ENCODE measurements at places on chromosomes 2 and 18.

GRCh38 chr18:4119127-4119648, 335.9 kb downstream of the DLGAP1 start:
- peak overlapping the region; percentile 4 for H3K4me3 ChIP-seq
- H3K27me3 ChIP-seq: no peaks in the 10 kb centered on the region
- peak; percentile 82 for DNase-seq
- H3K27ac ChIP-seq: peak overlapping the region; percentile 75

DNA sequence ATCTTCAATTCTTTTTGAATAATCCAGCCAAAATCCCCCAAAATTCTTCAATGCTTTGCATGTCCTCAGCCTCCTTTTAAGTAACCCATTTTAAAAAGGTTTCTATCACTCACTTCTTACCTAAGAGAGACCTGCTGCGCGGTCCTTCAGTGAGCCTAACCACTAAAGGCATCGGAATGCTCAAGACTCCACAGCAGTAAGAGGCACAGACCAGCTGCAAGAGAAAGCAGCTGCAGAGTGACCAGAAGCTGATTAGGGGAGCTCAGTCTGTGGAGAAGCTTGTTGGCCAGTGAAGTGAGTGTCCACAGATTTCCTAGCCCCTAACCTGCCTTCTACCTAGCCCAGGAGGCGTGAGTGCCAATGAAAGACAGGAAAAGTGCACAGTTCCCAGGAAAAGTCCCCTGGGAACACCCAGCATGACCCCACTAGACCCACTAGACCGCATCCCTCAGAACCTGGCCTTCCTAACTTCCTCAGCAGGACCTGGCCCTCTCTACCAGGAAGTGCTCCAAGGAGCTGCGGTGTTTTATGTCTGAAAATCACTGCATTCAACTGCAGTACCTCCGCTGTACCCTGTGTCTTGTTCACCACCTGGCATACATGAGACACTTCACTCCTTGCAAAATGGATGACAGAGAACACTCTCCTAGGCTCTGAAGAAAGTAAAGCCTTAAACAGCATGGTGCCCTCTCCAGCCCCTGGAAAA, 10.1 kb downstream of the MBOAT2 start:
- DNase-seq: peak; percentile 20
- no peaks in the 10 kb centered on the region for H3K36me3 ChIP-seq
- H3K27me3 ChIP-seq: no peaks in the 10 kb centered on the region

GRCh38 chr2:173239644-173240043, 115.0 kb upstream of the CDCA7 start:
- H3K4me1 ChIP-seq: peaks cover 7% of the 10 kb centered on the region
- no peaks in the 10 kb centered on the region for H3K36me3 ChIP-seq
- no peak for DNase-seq
- H3K27ac ChIP-seq: no peak overlapping the region

GRCh38 chr2:16622399-16622968, 43.1 kb downstream of the CYRIA start:
- no peak overlapping the region for H3K27ac ChIP-seq
- no peak for DNase-seq
- peaks cover 9% of the 10 kb centered on the region for H3K4me1 ChIP-seq
- no peaks in the 10 kb centered on the region for H3K27me3 ChIP-seq
- no peaks in the 10 kb centered on the region for H3K36me3 ChIP-seq

GRCh38 chr2:95166065-95166763, 605 bp downstream of the ZNF2 start:
- peak overlapping the region; percentile 85 for H3K4me3 ChIP-seq
- no peaks in the 10 kb centered on the region for H3K36me3 ChIP-seq
- no peaks in the 10 kb centered on the region for H3K27me3 ChIP-seq
- peak; percentile 39 for DNase-seq

DNA sequence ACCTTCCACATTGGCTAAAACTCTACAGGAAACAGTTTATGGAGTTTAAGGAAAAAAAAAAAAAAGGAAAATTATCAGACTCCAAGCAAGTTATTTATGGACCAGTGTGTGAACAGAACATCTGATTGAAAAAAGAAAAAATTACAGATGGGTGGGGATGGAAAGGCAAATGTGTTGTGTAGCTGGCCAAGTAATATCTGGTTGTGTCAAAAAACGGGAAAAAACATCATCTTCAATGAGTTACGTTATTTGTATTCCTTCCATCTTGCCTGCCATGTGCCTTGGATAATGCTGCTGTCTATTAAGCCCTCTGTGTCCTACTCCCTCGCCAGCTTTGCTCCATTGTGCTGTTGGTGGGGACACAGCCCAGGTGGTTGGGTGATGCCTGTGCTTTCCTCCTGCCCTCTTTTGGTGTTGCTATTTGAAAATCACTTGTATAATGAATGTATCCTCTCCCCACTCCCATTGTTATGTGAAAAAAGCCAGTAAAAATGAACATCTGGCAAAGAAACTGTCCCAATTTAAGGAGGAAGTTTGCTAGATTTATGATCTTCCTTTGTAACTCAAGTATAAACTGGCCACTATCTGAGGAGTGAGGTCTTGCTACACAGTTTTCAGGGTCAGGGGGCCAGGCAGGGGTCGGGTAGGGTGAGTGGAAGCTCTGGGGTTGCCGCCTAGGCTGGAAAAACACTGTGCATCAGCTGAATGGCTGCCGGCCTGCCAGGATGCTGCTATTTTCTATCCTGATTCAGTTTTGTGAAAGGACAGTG, 155.9 kb downstream of the FMNL2 start:
- H3K27me3 ChIP-seq: no peaks in the 10 kb centered on the region
- no peaks in the 10 kb centered on the region for H3K36me3 ChIP-seq
- H3K27ac ChIP-seq: peak overlapping the region; percentile 79
- peak; percentile 34 for DNase-seq

DNA sequence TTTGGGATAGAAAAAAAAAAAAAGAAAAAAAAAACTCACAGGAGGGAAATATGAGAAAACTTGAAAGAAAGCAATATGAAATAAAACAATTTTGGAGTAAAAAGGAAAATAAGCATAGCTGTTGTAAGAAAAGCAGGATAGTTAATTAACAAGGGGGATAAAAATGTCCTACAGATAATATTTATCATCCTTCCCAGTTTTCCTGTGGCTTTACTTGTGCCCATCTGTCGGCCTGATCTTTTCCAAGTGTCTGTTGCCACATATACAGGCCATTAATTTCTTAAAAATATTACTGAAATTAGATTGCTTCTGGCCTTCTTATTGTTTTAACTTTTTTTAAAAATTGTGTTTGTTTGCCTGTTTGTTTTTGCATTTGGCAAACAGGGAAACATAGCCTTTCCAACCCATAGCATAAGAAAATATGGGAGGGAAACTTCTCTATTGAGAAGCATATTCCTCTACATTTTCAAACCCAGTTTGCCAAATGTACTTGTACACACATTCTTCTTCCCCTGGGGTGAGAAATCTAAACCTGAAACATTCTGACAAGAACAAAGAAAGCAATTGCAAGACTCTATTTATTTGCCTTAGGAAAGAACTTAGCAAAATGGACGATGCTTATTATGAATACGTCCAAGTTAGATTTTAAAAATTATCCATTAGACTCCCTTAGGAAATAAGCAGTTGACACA, 272.3 kb downstream of the CDH20 start:
- no peak overlapping the region for H3K27ac ChIP-seq
- DNase-seq: no peak
- H3K4me1 ChIP-seq: peaks cover 13% of the 10 kb centered on the region
- no peaks in the 10 kb centered on the region for H3K36me3 ChIP-seq
- peak overlapping the region; percentile 32 for H3K4me3 ChIP-seq
- H3K27me3 ChIP-seq: peaks cover 38% of the 10 kb centered on the region

DNA sequence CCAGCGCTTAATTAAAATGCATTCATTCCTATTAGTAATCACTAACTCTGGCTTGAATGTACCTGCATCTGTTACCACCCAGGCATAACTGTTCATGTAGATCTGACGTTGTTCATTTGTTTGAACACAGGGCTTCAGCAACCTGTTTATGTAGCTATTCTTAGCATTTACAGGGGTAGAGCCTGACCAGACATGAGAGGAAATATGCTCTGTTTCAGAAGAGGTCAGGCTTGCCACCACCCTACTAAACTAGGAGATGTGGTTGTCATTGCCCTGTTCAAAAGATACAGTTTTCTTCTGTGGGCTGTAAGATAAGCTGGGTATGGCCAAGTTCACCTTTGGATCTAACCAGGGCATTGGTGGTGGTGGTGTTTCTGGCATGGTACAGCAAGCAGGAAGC, 8.8 kb downstream of the MGAT5 start:
- H3K4me3 ChIP-seq: no peak overlapping the region
- H3K36me3 ChIP-seq: no peaks in the 10 kb centered on the region
- no peak for DNase-seq
- no peak overlapping the region for H3K27ac ChIP-seq
- H3K4me1 ChIP-seq: peaks cover 4% of the 10 kb centered on the region

GRCh38 chr2:56202381-56203121, 18.8 kb downstream of the CCDC85A start:
- DNase-seq: no peak
- H3K36me3 ChIP-seq: no peaks in the 10 kb centered on the region
- H3K4me3 ChIP-seq: no peak overlapping the region

DNA sequence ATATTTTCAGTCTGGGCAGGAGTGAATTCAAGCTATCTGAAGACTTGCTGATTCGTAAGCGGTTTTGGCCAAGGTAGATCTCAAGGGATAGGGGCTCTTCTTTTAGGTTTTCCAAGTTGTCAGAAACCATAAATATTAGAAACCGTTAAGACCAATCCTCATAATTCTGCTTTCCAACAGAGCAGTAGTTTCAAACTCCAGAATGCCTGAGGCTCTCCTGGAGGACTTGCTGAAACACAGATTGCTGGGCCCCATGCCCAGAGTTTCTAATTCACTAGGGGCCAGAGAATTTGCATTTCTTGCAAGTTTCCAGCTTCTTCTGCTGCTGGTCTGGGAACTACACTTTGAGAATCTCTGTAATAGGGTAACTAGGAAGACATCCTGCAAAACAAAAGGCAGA, 1855.7 kb upstream of the CELF4 start:
- no peaks in the 10 kb centered on the region for H3K36me3 ChIP-seq
- no peak overlapping the region for H3K27ac ChIP-seq
- H3K27me3 ChIP-seq: no peaks in the 10 kb centered on the region
- H3K4me1 ChIP-seq: no peaks in the 10 kb centered on the region

GRCh38 chr2:100887713-100888495, 68.0 kb downstream of the NPAS2 start:
- no peaks in the 10 kb centered on the region for H3K27me3 ChIP-seq
- no peak for DNase-seq
- H3K4me3 ChIP-seq: no peak overlapping the region
- no peaks in the 10 kb centered on the region for H3K36me3 ChIP-seq
- no peaks in the 10 kb centered on the region for H3K4me1 ChIP-seq

- no peaks in the 10 kb centered on the region for H3K4me1 ChIP-seq
- no peak for DNase-seq
- no peak overlapping the region for H3K27ac ChIP-seq
These were observed 295.9 kb upstream of the LINC00305 start for GRCh38 chr18:64444819-64445218.

GRCh38 chr2:217695033-217695520, 307.7 kb downstream of the TNS1 start:
- H3K27ac ChIP-seq: no peak overlapping the region
- H3K4me3 ChIP-seq: no peak overlapping the region
- H3K4me1 ChIP-seq: no peaks in the 10 kb centered on the region
- no peaks in the 10 kb centered on the region for H3K36me3 ChIP-seq
- H3K27me3 ChIP-seq: no peaks in the 10 kb centered on the region

DNA sequence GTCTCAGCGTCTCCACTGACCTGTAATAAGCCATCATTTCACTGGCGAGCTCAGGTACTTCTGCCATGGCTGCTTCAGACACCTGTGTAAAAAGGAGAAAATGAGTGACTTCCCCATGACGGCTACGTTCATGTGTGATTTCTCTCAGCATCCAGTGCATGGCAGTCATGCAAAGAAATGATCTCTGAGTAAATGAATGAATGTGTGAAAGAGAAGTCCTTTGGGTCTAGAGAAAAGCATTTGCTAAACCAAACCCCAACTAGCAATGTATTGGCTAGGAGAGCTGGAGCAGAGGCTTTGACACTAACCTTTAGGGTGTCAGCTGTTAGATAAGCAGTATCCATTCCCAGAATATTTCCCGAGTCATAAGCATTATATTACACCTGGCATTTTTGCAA, 417 bp downstream of the IL1B start:
- H3K4me1 ChIP-seq: peaks cover 4% of the 10 kb centered on the region
- DNase-seq: no peak
- no peaks in the 10 kb centered on the region for H3K36me3 ChIP-seq
- no peak overlapping the region for H3K27ac ChIP-seq
- no peaks in the 10 kb centered on the region for H3K27me3 ChIP-seq

DNA sequence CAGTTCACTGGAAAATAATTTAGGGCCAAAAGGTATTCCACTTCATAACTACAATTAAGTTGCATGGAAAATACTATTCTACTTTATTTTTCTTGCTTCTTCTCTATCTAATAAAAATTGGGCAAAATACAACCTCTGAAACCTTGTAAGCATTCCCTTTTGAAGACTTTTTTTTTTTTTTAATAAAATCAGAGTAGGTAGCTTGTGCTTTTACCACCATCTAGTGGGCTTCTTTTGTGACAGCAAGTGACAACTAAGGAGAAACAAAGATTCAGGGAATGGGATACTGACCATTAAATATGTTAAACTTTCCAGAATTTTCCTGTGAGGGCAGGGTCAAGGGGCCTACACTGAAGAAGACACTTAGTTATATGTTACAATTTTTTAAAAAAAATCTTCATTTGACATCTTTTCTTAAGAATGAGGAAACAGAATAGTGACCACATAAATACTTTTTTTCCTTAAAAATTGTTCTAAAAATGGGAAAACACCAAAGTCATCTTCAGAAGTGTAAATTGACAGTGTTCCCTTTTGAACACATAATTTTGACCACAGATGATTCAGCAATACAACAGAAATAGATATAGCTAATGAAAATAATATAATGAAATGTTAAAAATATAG, 1183.2 kb upstream of the ACVR2A start:
- H3K4me3 ChIP-seq: no peak overlapping the region
- peaks cover 8% of the 10 kb centered on the region for H3K4me1 ChIP-seq
- peak; percentile 66 for DNase-seq
- no peaks in the 10 kb centered on the region for H3K27me3 ChIP-seq
- H3K36me3 ChIP-seq: no peaks in the 10 kb centered on the region

GRCh38 chr2:70748002-70748784, 19.8 kb downstream of the ADD2 start:
- no peaks in the 10 kb centered on the region for H3K27me3 ChIP-seq
- no peak overlapping the region for H3K4me3 ChIP-seq
- H3K4me1 ChIP-seq: peaks cover 25% of the 10 kb centered on the region
- DNase-seq: no peak
- H3K27ac ChIP-seq: no peak overlapping the region

GRCh38 chr2:11435036-11435435, 30.9 kb downstream of the E2F6 start:
- no peak overlapping the region for H3K27ac ChIP-seq
- DNase-seq: no peak
- H3K4me1 ChIP-seq: no peaks in the 10 kb centered on the region
- H3K36me3 ChIP-seq: no peaks in the 10 kb centered on the region
- H3K4me3 ChIP-seq: no peak overlapping the region

DNA sequence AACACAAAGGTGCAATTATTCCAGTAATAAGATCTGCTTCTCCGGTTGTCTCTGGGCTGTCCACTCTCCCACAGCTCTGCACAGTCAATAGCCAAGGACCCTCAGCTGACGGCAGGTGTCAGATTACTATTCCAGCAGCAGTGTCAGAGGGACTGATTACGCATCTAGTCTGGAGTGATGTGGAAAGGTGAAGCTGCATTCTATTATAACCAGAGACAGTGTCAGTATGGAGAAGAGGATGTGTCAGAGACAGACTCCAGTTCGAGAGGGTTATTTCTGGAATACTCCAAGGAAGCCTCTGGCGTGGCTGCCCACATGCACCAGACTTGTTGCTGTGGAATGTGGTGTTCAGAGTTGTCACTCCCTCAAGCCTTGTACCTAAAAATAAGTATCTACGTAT, 163.6 kb upstream of the TMEM200C start:
- peaks cover 26% of the 10 kb centered on the region for H3K4me1 ChIP-seq
- no peaks in the 10 kb centered on the region for H3K36me3 ChIP-seq
- no peak overlapping the region for H3K27ac ChIP-seq
- no peaks in the 10 kb centered on the region for H3K27me3 ChIP-seq
